Renal pelvis (tissue), 12 donors: ENCODE measurements at places on chromosomes 2 and 18. TPM values are rescaled to one million over a fixed set of nuclear protein-coding genes. Genes with fewer than 3 reads are reported as not detected.

DNA sequence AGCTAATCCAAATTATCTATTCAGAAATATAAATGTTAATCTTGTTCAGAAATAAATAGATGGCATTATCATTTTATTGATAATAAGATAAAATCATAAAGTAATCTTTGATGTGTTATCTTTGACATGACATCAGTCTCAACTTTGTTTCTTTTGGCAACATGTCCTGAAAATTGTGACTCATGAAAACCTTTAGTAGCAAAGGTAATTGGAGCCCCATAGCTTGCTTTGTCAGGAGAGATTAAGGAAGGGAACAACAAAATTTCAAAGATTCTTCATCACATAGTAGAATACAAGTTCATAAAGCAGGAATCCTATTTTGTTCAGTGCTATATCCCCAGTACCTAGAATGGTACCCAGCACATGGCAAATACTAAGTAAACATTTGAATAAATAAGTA lies 165.4 kb downstream of the KCNE4 start:
- no peak for DNase-seq

DNA sequence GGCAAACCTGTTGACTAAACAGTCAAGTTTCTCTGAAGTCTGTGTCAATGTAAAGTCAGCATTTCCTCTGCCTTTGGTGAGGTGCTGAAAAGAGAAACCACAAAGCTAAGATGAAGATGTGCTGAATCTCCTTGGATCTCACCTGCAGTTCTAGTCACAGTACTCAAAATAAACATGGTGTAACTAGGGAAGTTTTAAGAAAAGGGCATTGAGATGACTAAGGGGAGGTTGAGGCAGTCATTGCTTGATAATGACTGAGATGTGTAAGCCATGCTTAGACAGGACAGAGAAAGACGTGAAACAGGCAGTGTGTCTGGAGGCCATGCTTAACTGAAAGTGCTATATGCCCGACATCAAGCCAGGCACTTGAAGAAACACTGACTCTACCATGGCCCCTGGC lies 1010.0 kb upstream of the CELF4 start:
- DNase-seq: no peak

UGT1A7 gene
- polyA plus RNA-seq: not detected

VWA3B gene
- 0.51 TPM for polyA plus RNA-seq

GRCh38 chr2:234300391-234300925 lies 196.4 kb downstream of the ARL4C start:
- no peak for DNase-seq

- DNase-seq: no peak
These were observed 4.9 kb downstream of the CUL3 start for GRCh38 chr2:224580248-224580647.

TNFRSF11A gene
- polyA plus RNA-seq: 2.8 TPM
